CD4-positive, alpha-beta T cell (primary cell): ENCODE measurements at places on chromosomes 1 and 21. TPM values are rescaled to one million over a fixed set of nuclear protein-coding genes. Genes with fewer than 3 reads are reported as not detected.

GRCh38 chr1:232452736-232453440, 177.0 kb downstream of the SIPA1L2 start:
- no peak overlapping the region for H3K27ac ChIP-seq
- H3K36me3 ChIP-seq, result no peaks in the 10 kb centered on the region
- no peak for DNase-seq
- no peak overlapping the region for H3K4me3 ChIP-seq
- H3K27me3 ChIP-seq, result no peaks in the 10 kb centered on the region
- H3K4me1 ChIP-seq, result no peaks in the 10 kb centered on the region

RGSL1 gene
- not detected for total RNA-seq

DNA sequence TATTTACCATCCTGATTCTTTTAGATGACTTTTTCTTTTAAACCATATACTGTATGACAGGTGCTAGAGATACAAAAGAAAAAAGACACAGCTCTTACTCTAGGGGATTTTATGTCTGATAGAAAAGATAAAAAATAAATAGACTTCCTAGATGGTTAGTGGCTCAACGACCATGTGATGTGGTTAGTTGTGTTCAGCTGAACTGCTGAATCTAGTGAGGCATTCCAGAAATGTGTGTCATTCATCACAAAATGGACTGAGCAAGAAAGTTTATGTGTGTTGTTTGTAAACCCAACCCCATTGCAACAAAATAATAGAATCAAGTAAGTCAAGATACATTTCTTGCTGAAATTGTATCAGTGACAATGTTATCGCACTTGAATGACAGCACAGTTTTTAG, 205.8 kb upstream of the LYPLAL1 start:
- no peak for DNase-seq
- no peaks in the 10 kb centered on the region for H3K36me3 ChIP-seq
- H3K4me1 ChIP-seq, result no peaks in the 10 kb centered on the region
- H3K27me3 ChIP-seq, result no peaks in the 10 kb centered on the region
- no peak overlapping the region for H3K4me3 ChIP-seq
- H3K27ac ChIP-seq, result no peak overlapping the region

DNA sequence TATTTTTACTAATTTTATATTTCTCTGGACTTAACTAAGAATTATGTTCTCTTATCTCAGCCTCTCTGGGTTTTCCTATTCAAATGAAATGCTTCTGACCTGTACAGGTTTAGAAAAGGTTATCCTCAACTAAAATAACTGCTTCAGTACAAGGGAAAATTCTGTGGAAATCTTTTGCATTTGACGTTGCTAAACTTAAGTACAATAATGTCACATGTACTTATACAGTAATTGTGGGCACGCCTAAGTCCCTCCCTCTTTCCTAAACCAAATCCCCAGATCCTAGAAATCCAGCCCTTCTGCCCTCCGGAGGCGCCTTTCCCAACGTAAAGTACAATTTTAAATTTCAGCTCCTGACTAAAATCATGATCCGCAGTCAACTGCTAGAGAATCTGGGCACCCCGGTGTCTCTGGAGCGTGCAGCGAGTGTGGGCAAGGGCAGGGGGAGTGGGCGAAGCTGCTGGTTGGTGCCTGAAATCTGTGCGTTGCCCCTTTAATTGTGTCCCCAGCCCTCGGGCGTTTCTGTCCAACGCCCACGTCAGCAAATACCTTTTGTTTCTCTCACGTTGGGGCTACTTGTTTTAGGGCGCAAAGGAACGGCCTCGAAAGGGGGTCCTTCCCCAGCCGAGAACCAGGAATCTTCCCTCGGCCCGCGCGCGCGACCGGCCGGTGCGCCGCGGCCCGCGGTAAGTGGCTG, at the start of gene ZBTB8A:
TSS of gene ZBTB8A (plus strand) at position 541 of the 697 bp plus-strand sequence. CDS start 53,505 bp downstream, outside the sequence.
- peaks cover 9% of the 10 kb centered on the region for H3K4me1 ChIP-seq
- H3K27me3 ChIP-seq, result peaks cover 51% of the 10 kb centered on the region
- DNase-seq, result no peak
- peak within 1 kb of the TSS; percentile 30 for H3K4me3 ChIP-seq
- no peaks in the 10 kb centered on the region for H3K36me3 ChIP-seq
- H3K27ac ChIP-seq, result no peak within 1 kb of the TSS

GRCh38 chr1:56188855-56189254, 390.5 kb downstream of the PLPP3 start:
- H3K27me3 ChIP-seq, result no peaks in the 10 kb centered on the region
- H3K36me3 ChIP-seq, result no peaks in the 10 kb centered on the region
- DNase-seq, result no peak
- no peak overlapping the region for H3K4me3 ChIP-seq

DNA sequence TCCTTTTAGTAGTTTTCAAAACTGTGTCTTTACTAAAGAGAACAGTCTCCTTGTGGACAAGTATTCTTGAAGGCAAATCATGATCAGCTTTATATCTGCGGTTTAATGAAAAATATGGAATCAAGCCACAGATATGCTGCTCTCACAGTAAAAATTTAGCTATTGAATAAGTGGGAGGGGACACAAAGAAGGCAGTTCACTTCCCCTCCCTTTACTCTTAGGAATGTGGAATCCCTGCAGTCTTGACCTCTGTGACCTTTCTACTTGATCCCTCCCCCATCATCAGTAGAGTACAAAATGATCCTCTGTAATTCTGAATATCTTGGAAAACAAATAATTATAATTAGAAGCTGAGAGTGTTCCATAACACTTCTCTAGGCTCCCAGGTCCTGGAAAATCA, 136.7 kb upstream of the HOOK1 start:
- H3K4me3 ChIP-seq, result no peak overlapping the region
- no peak for DNase-seq
- H3K27me3 ChIP-seq, result no peaks in the 10 kb centered on the region
- no peaks in the 10 kb centered on the region for H3K36me3 ChIP-seq

RBM15 gene
- 49.7 TPM for total RNA-seq

DNA sequence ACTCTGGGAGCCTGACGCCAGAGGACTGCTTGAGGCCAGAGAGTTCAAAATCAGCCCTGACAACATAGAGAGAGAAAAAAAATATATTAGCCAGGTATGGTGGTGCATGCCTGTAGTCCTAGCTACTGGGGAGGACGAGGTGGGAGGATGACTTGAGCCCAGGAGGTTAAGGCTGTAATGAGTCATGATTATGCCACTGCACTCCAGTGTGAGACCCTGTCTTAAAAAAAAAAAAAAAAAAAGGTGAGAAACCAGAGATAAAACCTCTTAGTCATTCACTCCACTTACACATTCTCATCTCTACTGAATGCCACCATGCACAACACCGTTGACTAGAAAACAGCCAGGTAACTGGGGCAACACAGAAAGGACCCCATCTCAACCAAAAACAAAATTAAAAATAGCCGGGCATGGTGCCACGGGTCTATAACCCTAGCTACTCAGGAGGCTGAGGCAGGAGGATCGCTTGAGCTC, 178.1 kb downstream of the SLC45A1 start:
- no peaks in the 10 kb centered on the region for H3K4me1 ChIP-seq
- H3K4me3 ChIP-seq, result no peak overlapping the region
- no peak overlapping the region for H3K27ac ChIP-seq
- peaks cover 26% of the 10 kb centered on the region for H3K36me3 ChIP-seq
- no peak for DNase-seq

- no peaks in the 10 kb centered on the region for H3K27me3 ChIP-seq
- H3K4me1 ChIP-seq, result peaks cover 57% of the 10 kb centered on the region
- peaks cover 7% of the 10 kb centered on the region for H3K36me3 ChIP-seq
- H3K27ac ChIP-seq, result peak within 1 kb of the TSS; percentile 95
Observed at GRCh38 chr1:204494281-204495077, at the start of gene PIK3C2B. TSS of gene PIK3C2B (minus strand) at chr1:204494805. CDS start at chr1:204469802, 25,003 bp downstream.

- peak overlapping the region; percentile 89 for H3K27ac ChIP-seq
- DNase-seq, result no peak
- H3K27me3 ChIP-seq, result no peaks in the 10 kb centered on the region
- H3K4me1 ChIP-seq, result peaks cover 98% of the 10 kb centered on the region
Observed at GRCh38 chr1:21296509-21297354, 6.5 kb upstream of the ECE1 start.

DNA sequence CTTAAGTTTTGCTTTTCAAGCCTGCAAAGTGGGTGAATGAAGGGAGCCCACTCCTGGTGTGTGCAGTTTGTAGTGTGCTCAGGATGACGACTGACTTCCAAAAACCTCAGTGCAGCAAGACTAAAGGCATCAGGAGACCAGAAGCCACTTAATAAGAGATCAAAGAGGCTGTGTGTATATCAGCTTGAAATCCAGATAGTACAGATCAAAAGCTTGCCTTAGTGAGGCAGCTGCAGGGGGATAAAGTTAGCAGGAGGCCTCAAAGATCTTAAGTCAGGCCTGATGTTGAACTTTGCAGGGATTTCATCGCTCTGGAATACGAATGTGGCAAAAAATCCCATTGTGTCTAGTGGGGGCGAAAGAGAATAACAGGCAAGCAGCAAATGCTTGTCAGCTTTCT, 99.8 kb downstream of the PATJ start:
- H3K27ac ChIP-seq, result no peak overlapping the region
- H3K4me3 ChIP-seq, result no peak overlapping the region
- H3K4me1 ChIP-seq, result no peaks in the 10 kb centered on the region
- H3K36me3 ChIP-seq, result no peaks in the 10 kb centered on the region

- no peak for DNase-seq
- H3K27ac ChIP-seq, result no peak overlapping the region
- no peaks in the 10 kb centered on the region for H3K36me3 ChIP-seq
- H3K4me3 ChIP-seq, result no peak overlapping the region
- peaks cover 9% of the 10 kb centered on the region for H3K4me1 ChIP-seq
Observed at GRCh38 chr1:184836934-184837895, 82.6 kb upstream of the EDEM3 start.

- no peak overlapping the region for H3K4me3 ChIP-seq
- no peaks in the 10 kb centered on the region for H3K27me3 ChIP-seq
- no peak for DNase-seq
- H3K36me3 ChIP-seq, result no peaks in the 10 kb centered on the region
Observed at GRCh38 chr1:112518186-112518585, 9.4 kb downstream of the WNT2B start.

DNA sequence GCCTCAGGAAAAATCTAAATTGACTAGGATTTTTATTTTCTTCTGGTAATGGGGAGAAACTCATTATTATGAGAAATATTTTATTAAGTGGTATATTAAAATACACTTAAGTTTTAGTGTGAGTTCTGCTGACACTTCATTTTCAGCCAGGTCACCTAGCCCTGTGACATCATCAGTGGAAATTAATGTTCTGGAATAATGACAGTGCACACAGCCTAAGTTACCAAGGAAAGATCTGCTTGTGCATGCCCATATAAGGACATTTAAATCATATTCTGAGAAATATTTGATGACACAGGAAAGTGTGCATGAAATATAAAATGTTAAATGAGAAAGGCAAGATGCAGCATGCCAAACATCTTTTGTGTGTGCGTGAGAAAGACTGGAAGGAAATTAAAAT, 102.0 kb downstream of the KIF14 start:
- H3K4me3 ChIP-seq, result no peak overlapping the region
- DNase-seq, result no peak
- H3K4me1 ChIP-seq, result no peaks in the 10 kb centered on the region
- H3K27me3 ChIP-seq, result no peaks in the 10 kb centered on the region
- H3K27ac ChIP-seq, result no peak overlapping the region

- no peak overlapping the region for H3K27ac ChIP-seq
- H3K36me3 ChIP-seq, result no peaks in the 10 kb centered on the region
- no peaks in the 10 kb centered on the region for H3K27me3 ChIP-seq
- H3K4me1 ChIP-seq, result peaks cover 86% of the 10 kb centered on the region
- H3K4me3 ChIP-seq, result no peak overlapping the region
- DNase-seq, result no peak
Observed at GRCh38 chr1:111597426-111597825, 22.2 kb upstream of the RAP1A start.

CELA2A gene
- not detected for total RNA-seq

GRCh38 chr21:42721341-42721824, 68.0 kb downstream of the PDE9A start:
- H3K4me3 ChIP-seq, result no peak overlapping the region
- DNase-seq, result no peak
- H3K27ac ChIP-seq, result no peak overlapping the region
- peaks cover 6% of the 10 kb centered on the region for H3K4me1 ChIP-seq

TINAGL1 gene
- not detected for total RNA-seq

GJA4 gene
- not detected for total RNA-seq

PRKAA2 gene
- total RNA-seq, result not detected

GRCh38 chr1:247716546-247716945, at the start of gene OR6F1:
TSS of gene OR6F1 (minus strand) at chr1:247716646. CDS start at chr1:247712755, 3,891 bp downstream.
- H3K4me3 ChIP-seq, result no peak within 1 kb of the TSS
- DNase-seq, result no peak
- H3K27ac ChIP-seq, result no peak within 1 kb of the TSS
- no peaks in the 10 kb centered on the region for H3K27me3 ChIP-seq
- no peaks in the 10 kb centered on the region for H3K36me3 ChIP-seq
- H3K4me1 ChIP-seq, result no peaks in the 10 kb centered on the region

PROK1 gene
- total RNA-seq, result not detected

DNA sequence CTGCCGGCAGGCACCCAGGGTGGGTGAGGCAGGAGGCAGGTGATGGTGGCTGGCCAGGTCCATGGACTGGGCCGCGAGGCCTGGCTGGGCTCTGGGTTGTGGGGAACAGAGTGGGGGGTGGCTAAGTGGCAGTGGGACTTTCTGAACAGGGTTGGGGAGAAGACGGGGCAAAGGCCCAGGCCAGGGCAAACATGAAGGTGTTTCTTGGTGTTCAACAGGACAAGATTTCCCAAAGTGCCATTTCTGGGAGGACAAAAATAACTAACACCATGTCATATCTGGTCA, 26.8 kb downstream of the STUM start:
- H3K4me3 ChIP-seq, result no peak overlapping the region
- no peaks in the 10 kb centered on the region for H3K27me3 ChIP-seq
- no peaks in the 10 kb centered on the region for H3K36me3 ChIP-seq
- no peak overlapping the region for H3K27ac ChIP-seq
- no peak for DNase-seq
- H3K4me1 ChIP-seq, result no peaks in the 10 kb centered on the region

- no peaks in the 10 kb centered on the region for H3K4me1 ChIP-seq
- DNase-seq, result no peak
- H3K4me3 ChIP-seq, result no peak overlapping the region
- no peaks in the 10 kb centered on the region for H3K27me3 ChIP-seq
Observed at GRCh38 chr1:178521241-178521640, 8.3 kb downstream of the TEX35 start.

DNA sequence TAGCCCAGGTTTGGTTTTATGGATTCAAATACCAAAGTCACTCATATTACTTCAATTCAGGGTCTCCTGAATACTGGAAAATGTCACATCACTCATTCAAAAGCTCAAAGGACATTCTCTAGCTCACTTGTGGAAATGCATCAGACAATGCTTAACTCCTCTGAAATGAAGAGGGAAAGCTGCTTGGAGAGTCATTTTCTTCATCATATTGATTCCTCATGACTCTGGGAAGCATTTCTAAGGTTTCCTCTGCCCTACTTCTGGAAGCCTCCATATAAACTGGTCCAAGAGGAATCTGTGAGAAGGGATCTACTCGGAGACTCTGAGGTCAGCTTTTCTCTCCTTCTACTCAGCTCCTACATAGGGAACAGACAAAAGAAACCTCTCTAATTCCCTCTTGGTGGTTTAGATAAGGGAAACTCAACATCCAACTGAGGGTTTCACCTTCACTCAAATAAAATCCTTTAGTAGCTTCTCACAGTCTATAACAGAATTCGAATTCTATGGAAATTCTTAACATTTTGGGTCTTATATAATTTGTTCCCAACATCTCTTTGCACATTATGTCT, 36.4 kb upstream of the RBBP5 start:
- no peak overlapping the region for H3K27ac ChIP-seq
- no peak overlapping the region for H3K4me3 ChIP-seq
- no peak for DNase-seq
